Naive thymus-derived CD4-positive, alpha-beta T cell (primary cell): ENCODE measurements at places on chromosomes 11 and 22. TPM values are rescaled to one million over a fixed set of nuclear protein-coding genes. Genes with fewer than 3 reads are reported as not detected.

Gene KCNK7
- 0.99 and 2.1 TPM in 2 replicates for total RNA-seq

Gene PMM1
- total RNA-seq: 23.1 TPM

Gene PGR
- not detected for total RNA-seq

Gene TMEM86A
- total RNA-seq: 5.6 TPM

Gene OR51B5
- not detected in 2 replicates for total RNA-seq

Gene HBB
- total RNA-seq: not detected
